T follicular helper cell (primary cell): ENCODE measurements at places on chromosomes 11 and 22.

- peak; percentile 9 for DNase-seq
These were observed 3.8 kb upstream of the OR5A2 start for GRCh38 chr11:59429924-59430516.

GRCh38 chr11:120484722-120485121, 26.8 kb upstream of the GRIK4 start:
- DNase-seq = no peak

DNA sequence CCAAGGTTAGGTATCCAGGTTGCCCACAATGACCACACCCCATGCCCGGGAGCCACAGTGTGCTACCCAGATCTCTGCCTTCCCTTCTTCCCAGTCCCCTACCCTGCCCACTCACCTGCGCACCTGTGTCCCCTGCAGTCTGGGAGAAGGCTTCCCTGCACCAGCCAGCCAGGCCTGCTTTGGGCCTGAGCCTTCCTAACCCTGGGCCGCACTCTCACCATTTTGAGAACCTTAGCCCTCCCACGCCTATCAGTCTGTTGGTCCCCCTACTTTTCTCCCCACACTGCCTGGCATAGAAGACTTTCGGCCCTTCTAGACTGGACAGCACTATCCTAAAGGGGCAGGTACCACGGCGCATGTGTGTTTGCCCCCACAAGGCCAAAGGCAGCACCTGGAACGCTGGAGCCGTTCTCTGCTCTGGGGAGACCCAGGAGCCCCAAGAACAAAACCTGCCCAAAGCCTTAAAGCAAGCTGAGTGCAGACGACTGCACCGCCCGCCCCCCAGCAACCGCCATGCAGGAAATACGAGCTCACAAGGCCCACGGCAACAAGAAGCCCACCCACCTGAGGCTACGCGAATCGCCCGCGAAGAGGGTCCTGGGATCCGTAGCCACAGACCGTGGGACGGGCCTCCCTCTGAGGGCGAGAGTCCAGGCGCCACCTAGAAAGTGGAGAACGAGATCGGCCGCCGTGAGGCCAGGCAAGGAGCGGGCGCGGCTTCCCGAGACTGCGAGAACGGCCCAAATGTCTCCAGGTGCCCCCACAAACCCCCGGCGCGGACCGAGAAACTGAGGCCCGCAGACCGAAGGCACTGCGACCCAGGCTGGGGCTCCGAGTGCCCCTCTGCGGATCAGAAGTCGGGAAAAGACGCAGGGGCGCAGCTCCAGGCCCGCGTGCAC, 546 bp downstream of the GNB1L start:
- no peak for DNase-seq

DNA sequence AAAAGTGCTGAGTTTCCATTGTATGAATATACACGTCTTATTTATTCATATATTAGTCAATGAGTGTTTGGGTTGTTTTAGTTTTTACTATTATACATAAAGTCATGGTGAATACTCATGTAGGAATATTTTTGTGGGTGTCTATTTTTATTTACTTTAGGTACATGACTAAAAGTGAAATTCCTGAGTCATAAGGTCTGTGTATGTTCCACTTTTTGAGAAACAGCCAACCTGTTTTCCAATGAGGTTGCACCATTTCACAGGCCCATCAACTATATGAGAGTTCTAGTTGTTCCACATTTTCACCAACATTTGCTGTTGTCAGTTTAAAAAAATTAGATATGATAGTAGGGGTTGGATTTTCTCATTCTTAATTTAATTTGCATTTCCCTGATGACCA, 6.6 kb upstream of the OR6X1 start:
- DNase-seq = no peak

DNA sequence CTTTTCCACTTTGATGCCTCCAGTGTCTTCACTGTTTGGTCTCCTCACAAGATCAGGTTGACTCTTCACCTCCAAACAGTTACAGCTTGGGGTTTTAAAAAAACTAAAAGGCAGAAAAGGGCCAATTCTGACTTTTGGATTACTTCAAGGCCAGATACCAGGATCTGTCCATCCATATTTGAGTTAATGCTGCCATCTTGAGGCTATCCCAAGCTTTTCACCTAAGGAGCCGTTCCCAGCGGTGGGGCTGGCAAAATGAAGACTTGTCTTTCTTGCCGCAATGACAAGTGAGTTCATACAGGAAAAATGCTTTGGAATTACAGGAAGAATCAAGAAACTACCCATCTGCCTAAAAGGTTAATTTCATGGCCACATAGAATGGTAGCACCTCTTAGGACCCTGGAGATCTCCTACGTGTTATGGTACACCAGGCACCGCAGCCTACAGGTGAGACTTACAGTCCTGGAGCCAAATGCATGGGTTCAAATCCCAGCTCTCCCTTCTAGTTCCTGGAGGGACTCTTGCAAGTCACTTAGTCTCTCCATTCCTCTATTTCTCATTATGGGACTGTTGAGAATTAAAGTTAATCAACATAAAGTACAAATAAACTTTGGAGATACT, 6.0 kb upstream of the OR5B21 start:
- no peak for DNase-seq

DNA sequence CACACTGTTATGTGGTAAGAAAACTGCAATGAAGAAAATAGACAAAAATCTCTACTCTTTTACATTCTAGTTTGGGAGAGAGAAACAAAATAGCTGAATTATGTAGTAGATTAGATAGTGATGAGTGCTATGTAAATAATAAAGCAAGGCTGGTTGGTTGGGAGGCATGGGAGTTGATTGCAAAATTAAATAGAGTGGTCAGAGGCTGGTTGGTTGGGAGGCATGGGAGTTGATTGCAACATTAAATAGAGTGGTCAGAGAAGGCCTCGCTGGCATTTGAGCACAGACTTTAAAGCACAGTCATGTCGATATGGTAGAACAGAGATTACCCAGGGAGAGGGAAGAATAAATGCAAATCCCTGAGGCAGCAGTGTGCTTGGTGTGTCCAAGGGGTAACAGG, 22.4 kb downstream of the SIK2 start:
- DNase-seq = no peak

GRCh38 chr11:75582895-75583717, 21.1 kb downstream of the SERPINH1 start:
- DNase-seq = peak; percentile 12

GRCh38 chr11:68287419-68287818, 15.6 kb upstream of the C11orf24 start:
- no peak for DNase-seq

DNA sequence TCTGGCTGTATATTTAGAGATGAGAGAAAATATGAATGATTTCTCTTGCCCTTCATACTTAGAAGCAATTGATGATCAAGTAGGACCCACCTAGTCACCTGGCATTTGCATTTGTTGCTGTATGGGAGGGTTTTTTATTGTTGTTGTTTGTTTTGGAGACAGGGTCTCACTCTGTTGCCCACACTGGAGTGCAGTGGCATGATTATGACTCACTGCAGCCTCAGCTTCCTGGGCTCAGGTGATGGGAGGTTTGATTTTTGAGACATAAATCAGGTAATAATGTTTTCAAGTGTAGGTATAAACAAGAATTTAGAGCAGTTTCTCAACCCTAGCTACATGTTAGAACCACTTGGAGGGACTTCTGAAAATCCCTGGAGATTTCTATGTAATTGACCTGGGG, 63.0 kb downstream of the TNRC6B start:
- peak; percentile 43 for DNase-seq

- DNase-seq = peak; percentile 9
These were observed at the start of gene KCNJ11 for GRCh38 chr11:17388609-17389210. Gene KCNJ11, minus strand, starts transcription at chr11:17388659. Its CDS starts 568 bp downstream, at chr11:17388091.

GRCh38 chr11:30365793-30366517, 43.1 kb downstream of the ARL14EP start:
- no peak for DNase-seq

- no peak for DNase-seq
These were observed 581.9 kb downstream of the SOX6 start for GRCh38 chr11:15774388-15774939.

GRCh38 chr22:43789452-43789851, 22.7 kb downstream of the EFCAB6 start:
- no peak for DNase-seq

- no peak for DNase-seq
These were observed 41.4 kb downstream of the PPFIBP2 start for GRCh38 chr11:7555052-7555699.

DNA sequence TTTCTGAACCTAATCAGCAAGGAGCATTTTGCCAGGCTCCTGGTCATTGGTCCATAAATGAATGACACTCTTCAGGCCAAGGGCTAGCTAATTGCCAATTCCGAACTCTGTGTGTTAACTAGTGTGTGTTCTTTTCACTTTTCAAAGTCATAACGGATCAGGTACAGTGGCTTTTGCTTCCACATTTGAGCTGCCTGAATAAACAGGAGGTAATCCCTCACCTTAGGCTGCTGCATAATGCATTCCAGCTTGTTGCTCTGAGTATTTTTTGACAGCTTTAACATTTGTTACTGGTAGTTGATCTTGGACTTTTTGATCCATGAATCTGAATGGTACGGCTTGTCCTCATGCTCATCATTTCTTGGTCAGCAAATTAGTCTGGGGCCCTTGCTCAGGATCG, 485.1 kb downstream of the CNTN5 start:
- no peak for DNase-seq

- DNase-seq = no peak
These were observed 60.4 kb downstream of the CHST1 start for GRCh38 chr11:45605051-45605450.

GRCh38 chr11:65500387-65501185, 1.7 kb downstream of the MALAT1 start:
- no peak for DNase-seq

DNA sequence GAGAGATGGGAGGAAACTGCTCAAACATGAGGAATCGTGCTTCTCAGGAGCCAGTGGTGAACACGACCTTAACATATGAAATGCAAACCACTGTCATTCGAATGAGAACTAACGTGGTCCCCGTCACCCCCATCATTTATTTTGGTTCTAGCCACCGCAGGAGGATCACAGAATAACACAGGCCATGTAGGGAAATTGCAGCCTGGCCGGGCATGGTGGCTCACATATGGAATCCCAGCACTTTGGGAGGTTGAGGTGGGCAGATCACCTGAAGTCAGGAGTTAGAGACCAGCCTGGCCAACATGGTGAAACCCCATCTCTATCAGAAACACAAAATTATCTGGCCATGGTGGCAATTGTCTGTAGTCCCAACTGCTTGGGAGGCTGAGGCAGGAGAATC, 27.1 kb downstream of the KRTAP5-5 start:
- no peak for DNase-seq

- DNase-seq = no peak
These were observed 3.9 kb downstream of the PACSIN2 start for GRCh38 chr22:43011079-43011478.

GRCh38 chr22:36940676-36941075, 27.2 kb downstream of the CSF2RB start:
- no peak for DNase-seq

GRCh38 chr11:57360991-57361390, 20.0 kb downstream of the PRG3 start:
- DNase-seq = no peak

- no peak for DNase-seq
These were observed 67.8 kb upstream of the ARHGAP32 start for GRCh38 chr11:129259931-129260348.

DNA sequence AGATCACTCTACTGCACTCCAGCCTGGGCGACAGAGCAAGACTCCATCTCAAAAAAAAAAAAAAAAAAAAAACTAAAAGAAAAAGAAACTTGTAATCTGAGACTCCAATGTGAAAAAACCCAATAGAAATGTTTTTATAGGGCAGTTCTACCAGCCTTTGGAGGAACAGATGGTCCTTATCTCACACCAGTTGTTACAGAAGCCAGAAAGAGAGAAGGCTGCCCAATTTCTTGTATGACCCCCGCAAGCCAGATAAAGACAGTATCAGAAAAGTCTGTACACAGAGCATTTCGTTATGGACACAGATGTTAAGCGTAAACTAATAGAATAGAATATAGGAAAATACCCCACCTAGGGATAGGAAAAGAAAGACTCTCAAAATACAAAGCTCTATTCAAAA, 11.3 kb upstream of the TSGA10IP start:
- no peak for DNase-seq

GRCh38 chr11:198236-198806, 5.4 kb downstream of the SCGB1C1 start:
- DNase-seq = no peak

DNA sequence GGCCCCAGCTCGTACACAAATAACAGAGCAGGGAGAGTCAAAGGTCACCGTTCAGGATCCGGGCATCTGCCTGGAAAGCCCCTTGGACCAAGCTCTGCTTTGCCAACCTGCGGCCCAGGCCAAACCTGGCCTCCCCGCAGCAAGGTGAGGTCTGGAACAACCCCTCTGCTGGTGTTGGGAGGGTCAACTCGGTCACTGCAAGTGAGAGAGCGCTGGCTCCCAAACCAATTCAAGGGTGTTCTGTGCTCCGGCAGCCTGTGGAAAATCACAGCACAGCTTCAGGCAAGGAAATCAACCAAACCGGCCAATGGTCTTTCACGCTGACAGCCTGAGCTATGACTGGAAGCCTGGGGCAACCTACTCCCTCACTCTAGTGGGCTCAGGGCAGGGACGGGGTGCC, 63.4 kb downstream of the MYH9 start:
- no peak for DNase-seq

GRCh38 chr11:20110908-20111669, 49.2 kb downstream of the DBX1 start:
- DNase-seq = no peak

GRCh38 chr22:43826142-43827002, 14.3 kb upstream of the EFCAB6 start:
- DNase-seq = no peak

GRCh38 chr11:9827708-9828107, 163.8 kb downstream of the SWAP70 start:
- DNase-seq = no peak

GRCh38 chr22:35677460-35678187, 29.4 kb downstream of the APOL6 start:
- no peak for DNase-seq

DNA sequence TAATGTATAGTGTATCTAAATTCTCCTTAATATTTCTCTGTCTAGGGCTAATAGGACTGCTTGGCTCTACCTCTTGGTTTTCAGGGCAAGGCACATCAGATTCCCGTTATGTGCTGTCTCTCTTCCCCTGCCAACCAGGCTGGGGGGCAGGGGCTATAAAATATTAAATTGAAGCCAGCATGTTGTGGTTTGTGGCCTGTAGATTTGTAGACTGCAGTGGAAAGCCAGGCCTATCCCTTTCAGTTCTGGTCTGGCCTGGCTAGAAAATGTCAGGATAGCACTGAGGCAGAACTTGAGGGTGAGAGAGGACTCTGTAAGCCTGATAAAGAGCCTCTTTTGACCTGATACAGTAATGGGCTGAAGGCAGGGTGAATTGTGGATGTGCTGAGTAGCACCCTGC, 14.4 kb upstream of the GRK2 start:
- DNase-seq = no peak
